NCI-H748 treated with DMSO at 0.1 percent for 48 hours (cell line): ENCODE measurements at places on chromosomes 4 and X.

GRCh38 chr4:184816962-184817361 lies 8.8 kb downstream of the ACSL1 start:
- no peak for DNase-seq

DNA sequence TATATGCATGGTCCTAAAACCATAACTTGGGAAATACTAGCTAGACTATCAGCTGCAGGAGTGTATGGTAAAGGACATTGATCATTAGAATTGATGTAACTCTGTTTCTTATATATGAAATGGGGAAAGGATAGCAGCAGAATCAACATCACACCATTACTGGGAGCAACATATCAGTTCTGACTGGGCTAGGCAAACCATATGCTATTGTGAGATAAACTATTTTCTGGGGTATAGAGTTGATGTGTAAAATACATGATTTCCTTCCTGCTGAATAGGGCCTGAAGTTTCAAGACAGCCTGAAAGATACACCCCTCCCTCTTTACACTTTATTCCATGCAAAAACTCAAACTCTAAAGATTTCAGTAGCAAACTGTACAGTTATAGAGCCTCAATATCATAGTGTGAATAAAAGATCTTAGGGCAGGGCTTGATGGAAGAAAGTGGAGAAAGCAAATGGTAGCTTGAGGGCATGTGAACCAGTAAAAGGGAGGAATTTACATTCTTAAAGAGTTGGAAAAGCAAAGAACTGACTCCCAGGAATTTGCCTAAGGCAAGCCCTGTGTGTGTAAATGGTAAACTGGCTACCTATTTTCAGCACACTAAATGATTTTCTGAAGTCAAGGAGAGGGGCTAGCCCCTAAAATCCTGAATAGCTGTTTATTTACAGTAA lies 404.1 kb downstream of the MAPK10 start:
- DNase-seq: no peak

DNA sequence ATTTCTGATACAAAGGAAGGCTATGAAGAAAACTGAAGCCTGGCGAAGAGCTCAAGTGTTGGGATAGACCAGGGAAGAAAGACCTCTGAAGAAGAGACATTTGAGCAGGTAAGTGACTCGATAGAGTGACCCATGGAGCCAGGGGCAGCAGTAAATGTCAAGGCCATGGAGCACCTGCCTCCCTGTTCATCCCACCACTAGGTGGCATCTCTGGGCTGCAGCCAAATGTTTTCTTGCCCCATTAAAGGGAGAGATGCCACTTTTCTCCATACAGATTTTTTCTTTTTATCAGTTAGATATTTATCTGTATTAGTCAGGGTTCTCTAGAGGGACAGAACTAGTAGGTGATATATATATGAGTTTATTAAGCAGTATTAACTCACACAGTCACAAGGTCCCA lies 4.9 kb upstream of the ZNF81 start:
- DNase-seq: peak; percentile 21

GRCh38 chr4:122606364-122607043 lies 14.4 kb downstream of the IL21 start:
- no peak for DNase-seq

DNA sequence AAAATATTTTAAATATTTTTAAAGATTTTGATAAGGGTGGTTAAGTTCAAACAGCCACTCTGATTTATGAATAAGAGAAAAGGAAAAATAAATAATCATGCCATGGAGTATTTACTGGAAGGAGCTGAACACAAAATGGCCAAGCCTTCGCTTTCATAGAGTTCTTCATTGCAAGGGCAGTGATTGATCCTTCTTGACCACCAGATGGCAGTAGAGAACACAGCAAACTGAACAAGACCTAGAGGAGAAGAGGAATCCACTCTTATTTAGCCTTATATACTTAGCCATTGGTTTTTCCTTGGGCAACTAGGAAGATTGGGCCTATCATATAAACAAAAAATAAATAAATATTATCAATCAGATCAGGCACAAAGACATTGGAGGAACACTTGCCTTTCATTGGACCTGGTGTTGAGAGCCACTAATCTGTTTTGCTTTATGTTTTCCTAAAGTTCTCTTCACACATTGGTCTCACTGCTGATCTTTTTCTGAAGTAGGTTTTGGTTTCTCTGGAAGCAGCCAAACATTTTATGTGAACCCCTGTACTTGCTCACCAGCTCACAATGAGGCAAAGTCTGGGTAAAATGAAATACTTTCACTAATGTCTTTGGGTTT lies 58.1 kb upstream of the PARM1 start:
- DNase-seq: peak; percentile 53

DNA sequence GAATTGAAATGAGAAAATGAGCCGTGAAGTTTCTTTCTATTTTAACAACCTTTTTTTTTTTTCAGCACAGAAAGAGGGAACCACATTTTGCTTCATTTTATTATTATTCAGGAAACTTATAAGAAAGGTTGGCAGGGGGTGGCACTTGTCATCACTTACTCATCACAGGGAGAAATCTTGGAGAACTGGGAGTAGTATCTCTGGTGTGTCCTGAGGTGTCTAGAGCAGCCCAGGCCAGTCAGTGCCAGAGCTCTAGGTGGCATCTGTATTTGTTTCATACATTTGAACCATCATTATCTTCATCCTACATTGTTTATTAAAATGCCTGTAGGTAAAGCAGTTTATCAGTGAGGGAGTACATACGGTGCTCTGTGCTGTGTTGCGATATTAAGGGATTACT lies 43.8 kb upstream of the ARHGAP24 start:
- no peak for DNase-seq

- DNase-seq: no peak
Observed at GRCh38 chr4:165151734-165152133, 39.1 kb upstream of the TMEM192 start.

- DNase-seq: no peak
Observed at GRCh38 chr4:186201535-186202230, 10.3 kb downstream of the CYP4V2 start.

GRCh38 chr4:38785041-38785790 lies 2.4 kb upstream of the TLR10 start:
- DNase-seq: no peak

- no peak for DNase-seq
Observed at GRCh38 chrX:39862963-39863362, 234.8 kb downstream of the BCOR start.

DNA sequence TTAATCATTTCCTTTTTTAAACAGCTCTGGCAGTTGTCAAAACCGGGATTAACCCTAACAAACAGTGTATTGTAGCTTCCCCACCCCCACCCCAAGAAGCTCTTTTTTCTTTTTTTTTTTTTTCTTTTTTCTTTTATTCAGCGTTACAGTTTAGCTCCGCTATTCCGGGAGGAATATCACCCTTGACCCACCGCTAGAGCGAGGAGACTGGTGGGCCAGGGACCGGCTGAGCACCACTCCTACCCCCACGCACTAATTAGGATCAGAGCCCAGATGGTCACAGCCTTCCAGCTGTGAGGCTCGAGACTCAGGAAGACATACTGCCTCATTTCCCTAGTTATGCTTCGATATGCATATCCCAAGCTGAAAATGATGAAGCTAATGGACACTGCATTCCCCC lies 2.0 kb downstream of the PARM1 start:
- no peak for DNase-seq

GRCh38 chr4:1471443-1472147 lies 65.4 kb upstream of the NKX1-1 start:
- no peak for DNase-seq

DNA sequence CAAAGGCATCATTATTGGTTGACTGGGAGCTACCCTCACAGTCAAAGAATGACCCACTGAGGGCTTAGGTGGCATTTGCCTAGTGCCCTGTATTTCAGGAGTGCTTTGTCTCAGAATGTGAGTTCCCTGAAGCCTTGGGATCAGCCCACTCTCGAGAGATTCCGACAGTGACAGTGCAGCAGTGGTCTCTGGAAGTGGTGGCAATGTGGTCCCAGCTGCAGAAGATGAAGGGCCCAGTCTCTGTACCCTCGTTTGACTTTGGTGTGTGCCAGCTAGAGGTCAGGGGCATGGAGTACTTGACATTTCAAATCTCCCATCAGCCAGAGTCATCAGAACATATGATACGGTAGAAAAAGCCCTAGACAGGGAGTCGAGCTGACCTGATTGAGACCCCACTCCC lies 153.7 kb downstream of the EFNB1 start:
- no peak for DNase-seq

DNA sequence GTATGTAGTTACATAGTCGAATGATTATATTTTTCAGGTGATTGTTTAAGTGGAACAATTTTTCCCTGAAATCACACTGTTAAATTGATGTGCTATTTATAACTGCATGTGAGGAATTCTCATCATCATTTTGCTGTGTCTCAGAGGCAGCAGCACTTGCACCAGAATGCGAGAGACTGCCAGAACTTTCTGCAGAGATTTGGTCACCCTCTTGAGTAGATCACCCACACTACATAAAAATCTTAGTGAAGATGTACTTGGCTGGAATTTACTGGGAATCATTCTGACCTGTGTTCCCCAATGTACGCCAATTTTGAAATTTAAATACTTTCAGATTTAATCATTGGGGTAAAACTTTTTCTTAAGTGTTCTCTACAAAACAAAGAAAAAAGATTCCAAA lies 5.4 kb downstream of the UGT2B4 start:
- no peak for DNase-seq

DNA sequence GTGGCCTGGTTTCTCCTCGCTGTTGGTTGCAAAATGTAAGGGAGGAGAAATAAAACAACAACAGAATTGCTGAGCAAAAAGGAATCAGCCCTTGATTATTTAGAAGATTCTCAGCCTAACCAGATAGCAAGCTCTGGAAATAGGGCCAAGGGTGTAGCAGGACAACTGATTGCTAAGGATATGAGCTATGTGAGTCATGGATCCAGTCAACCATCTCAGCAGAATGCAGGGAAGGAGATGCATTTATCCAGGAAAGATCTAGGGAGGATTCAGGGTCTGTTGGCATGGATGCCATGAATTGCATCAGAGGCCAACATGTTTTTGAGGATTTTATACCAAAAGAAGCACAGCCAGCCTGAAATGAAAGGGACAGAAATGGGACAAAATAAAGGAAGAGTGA lies 2.2 kb upstream of the XAGE3 start:
- no peak for DNase-seq

DNA sequence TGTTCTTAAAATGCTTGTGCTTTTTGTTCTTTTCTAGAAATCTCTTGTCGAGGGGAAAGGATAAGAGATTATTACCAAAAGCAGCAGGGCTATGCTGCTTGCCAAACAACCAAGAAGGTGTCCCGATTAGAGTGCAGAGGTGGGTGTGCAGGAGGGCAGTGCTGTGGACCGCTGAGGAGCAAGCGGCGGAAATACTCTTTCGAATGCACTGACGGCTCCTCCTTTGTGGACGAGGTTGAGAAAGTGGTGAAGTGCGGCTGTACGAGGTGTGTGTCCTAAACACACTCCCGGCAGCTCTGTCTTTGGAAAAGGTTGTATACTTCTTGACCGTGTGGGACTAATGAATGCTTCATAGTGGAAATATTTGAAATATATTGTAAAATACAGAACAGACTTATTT lies 81.5 kb upstream of the PACRGL start:
- DNase-seq: no peak

DNA sequence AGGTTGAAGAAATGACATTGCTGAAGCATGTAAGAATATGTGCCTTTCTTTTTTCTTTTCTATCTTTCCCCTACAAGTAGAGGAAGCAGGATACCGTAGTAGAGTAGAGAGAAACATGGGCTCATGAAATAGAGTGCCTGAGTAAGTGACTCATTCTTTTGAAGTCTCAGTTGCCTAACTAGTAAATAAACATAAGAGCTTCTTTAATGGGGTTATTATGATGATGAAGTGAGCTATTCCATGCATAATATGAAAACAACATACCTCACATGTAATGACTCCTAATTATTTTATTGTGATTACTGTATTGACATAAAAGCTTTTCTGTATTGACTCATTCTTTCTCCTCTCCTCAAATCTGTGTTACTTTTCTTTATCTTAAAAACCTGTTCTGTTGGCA lies 1538.2 kb downstream of the TECRL start:
- no peak for DNase-seq

DNA sequence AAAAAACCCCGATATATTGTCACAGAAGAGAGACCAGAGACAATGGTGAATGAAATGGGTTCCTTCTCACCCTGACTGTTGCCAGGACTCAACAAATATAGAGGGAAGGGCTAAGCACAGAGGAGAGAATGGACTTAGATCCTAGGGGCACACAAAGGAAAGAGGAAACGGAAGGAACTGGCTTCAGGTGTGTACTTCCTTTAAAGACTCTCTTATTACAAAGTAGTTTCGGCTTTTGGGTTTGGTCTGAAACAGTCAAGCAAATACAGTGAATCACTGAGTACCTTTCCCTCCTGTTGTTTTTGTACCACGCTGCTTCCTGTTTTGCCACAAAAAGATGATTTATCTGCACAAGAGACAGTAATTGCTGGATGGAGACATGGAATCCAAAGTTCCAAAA lies 46.1 kb upstream of the S100G start:
- no peak for DNase-seq

- DNase-seq: no peak
Observed at GRCh38 chr4:69576251-69576877, 63.1 kb downstream of the UGT2A2 start.

- no peak for DNase-seq
Observed at GRCh38 chrX:119638725-119639471, 32.7 kb upstream of the NKRF start.

DNA sequence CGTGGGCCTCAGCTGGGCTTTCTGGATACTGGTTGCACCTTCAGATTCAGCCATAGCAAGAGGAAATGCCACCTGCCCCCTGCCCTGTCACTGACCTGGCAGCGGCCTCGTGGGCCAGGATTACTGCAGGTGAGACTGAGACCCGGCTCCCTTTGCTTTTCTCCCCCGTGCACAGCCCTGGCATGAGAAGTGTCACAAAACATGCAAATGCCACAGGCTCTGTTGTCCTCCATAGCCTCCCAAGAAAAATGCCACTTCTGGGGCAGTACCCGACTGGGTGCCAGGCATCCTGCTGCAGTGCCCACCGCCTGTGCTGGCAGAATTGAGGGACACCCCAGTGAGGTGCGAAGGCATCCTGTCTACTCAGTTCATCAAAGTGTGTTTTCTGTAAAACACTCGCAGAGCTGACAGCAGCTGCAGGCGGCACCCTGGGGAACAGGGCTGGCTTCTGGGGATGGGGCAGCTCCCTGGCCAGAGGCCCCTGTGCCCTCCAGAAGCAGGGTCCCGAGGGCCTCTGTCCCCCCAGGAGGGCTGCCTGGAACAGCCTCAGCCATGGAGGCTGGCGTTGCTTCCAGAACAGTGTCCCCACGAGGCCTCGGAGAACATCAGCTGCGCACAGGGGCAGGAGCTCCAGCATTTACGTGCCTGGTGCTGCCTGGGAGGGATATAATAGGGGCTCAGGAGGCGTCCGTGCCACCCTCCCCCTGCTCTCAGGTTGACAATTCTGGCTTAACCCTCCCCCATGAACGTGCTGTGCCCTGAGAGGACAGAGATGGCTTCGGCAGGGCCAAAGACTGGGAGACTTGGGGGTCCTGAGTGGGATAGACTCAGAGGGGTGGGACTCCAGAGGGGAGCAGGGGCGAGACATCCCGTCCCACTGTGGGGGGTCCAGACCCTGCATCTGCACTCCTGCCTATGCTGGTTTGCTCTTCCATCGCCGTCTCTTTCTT lies 99.5 kb upstream of the NKX1-1 start:
- DNase-seq: no peak

- DNase-seq: no peak
Observed at GRCh38 chrX:80705379-80705778, 104.3 kb downstream of the BRWD3 start.
